ENCODE measurements at places on chromosomes 3 and 15. TPM values are rescaled to one million over a fixed set of nuclear protein-coding genes. Genes with fewer than 3 reads are reported as not detected.

Gene GOLGA6L9
- 5.2 TPM for total RNA-seq

GRCh38 chr3:53287131-53287629 is 31.4 kb upstream of the TKT start:
- DNase-seq: no peak

DNA sequence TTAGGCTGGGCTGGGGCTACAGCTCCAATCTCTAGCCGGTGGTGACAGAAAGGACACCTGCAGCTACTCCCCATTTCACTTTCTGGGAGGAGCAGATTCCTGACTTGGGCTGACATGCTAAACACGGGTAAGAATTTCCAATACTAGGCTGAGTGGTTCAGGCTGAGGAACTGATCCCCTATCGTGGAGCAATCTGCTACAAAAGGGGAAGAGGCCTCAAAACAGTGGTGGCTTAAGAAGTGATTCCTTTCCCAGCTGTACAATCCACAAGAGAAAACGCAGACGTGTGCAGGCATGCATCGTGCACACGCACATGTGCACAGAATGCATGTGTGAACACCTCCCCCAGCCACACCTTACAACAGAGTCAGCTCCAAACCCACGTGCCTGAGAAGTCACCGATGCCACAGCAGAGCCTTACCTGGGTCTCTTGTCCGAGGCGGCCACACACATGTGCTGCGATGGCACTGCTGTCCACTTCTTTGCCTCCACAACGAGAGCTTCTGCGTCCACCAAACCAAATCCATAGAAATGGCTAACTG is 86.7 kb upstream of the SNRPA1 start:
- no peak for DNase-seq

Gene SKOR1
- 0.19 TPM for total RNA-seq

GRCh38 chr15:57751177-57751800 is 44.8 kb downstream of the POLR2M start:
- DNase-seq: peak; percentile 33

Gene MRAS
- 14.1 TPM for total RNA-seq

Gene RGMA
- 0.15 TPM for total RNA-seq

Gene HIGD2B
- total RNA-seq: not detected

- no peak for DNase-seq
Measured at GRCh38 chr15:98719137-98719740, 70.9 kb downstream of the IGF1R start.

- no peak for DNase-seq
Measured at GRCh38 chr3:133955892-133956291, 60.2 kb upstream of the RAB6B start.

Gene PLA2G4E
- total RNA-seq: not detected

GRCh38 chr3:149375501-149376196 is 1.8 kb downstream of the TM4SF1 start:
- no peak for DNase-seq

DNA sequence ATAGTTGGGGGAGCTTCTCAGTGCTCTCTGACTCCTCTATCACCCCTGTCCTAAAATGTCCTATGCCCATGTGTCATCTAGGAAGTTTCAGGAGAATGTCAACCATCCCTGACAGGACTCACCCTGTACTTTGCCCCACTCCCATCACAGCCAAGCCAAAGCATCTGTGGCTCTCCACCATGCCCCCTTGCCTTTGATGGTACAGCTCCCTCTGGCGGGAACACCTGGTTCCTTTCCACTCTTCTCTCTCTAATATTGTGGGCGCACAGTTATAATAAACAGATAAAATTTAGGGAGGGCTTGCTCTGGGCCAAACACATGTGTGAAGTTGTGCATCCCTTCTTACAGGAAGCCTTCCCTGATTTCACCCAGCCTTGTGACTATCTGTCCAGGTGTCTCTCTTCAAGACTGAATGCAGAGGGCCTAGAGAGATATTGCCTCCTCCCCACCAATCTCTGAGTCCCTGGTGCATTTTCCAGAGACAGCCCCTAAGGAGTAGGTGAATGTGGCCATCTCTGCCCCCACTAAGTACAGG is 62.8 kb downstream of the ISG20 start:
- DNase-seq: no peak

DNA sequence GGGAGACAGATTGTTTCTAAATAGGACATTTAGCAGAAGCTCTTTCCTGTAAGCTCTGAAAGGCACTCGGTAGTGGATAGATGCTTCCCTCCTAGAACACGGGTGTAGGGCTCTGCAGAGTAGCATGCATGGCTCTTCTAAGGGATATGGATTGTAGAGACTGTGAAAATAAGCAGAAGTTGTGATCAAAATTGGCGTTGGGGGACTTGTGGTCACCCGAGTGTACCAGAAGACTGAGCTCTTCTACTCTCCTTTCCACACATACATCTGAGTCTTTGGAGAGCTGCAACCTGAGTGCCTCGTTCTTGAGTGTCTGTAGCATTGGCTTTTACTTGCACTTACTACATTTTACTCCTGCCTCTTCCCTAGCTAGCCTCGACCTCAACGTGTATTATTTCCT is 197.7 kb downstream of the LPP start:
- DNase-seq: no peak

- no peak for DNase-seq
Measured at GRCh38 chr15:35499723-35500122, 46.2 kb downstream of the DPH6 start.

GRCh38 chr3:23495507-23495906 is 292.4 kb downstream of the UBE2E2 start:
- no peak for DNase-seq

Gene CCR3
- not detected for total RNA-seq

GRCh38 chr15:100913961-100914360 is 5.2 kb upstream of the LRRK1 start:
- DNase-seq: no peak

Gene FEZF2
- not detected for total RNA-seq

GRCh38 chr15:74620636-74621545 is 5.3 kb downstream of the CLK3 start:
- DNase-seq: no peak

GRCh38 chr3:111218615-111219014 is 147.0 kb downstream of the NECTIN3 start:
- no peak for DNase-seq

DNA sequence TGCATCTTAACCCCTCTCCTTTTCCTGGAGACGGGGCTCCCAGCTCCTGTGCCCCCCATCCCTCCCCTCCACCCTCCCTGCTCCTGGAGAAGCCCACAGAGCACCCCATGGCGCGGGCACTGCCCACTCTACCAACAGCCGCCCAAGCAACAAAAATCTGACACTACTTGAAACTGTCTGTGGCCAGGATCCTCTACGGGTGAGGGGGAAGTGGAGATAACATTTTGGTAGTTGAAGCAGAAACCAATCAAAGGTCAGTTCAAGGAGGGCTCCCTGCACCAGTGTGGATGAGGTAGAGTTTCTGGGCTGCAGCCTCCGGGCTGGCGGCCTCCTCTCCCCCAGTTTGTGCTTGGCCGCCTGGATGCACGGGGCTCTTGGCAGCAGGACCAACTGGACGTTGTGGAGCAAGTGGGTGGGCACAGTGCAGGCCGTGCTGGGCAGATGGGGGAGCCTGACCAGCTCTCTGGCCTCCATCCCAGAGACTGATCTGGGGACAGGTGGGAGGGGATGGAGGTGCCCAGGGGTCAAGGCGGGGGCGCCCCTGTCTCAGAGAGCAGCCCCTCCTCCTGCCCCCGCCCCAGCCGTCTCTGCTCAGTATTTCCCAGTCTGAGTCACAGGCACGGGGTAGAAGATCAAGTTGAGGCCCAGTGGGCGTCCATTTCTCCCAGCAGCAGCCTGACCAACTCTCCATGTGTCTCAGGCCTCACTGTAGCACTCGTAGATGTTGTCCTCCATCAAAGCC is 12.8 kb downstream of the H1-8 start:
- DNase-seq: no peak

Gene GHSR
- not detected for total RNA-seq

Gene SYNPR
- total RNA-seq: not detected

- no peak for DNase-seq
Measured at GRCh38 chr3:150286390-150287147, 121.5 kb upstream of the TSC22D2 start.

GRCh38 chr3:179967622-179968021 is 69.1 kb downstream of the PEX5L start:
- no peak for DNase-seq

DNA sequence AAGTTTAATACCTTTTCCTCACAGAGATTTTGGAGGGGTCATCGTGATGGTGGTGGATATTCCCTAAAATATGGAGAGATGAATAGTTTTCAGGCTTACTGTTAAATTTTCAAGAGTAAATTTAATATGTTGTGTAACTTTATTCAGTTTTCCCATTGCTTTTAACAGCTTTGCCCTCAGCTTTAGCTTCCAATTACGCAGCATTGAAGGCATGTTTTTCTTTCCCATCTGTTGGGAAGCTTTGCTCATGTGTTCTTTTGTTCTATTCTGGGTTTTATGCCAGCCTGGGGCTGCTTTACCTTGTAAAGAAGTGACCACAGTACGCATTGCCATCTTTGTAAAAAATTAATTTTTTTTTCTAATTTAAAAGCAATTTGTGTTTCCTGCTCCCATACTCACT is 151.5 kb downstream of the B3GALNT1 start:
- no peak for DNase-seq

- peak; percentile 37 for DNase-seq
Measured at GRCh38 chr15:39586387-39587095, 5.7 kb downstream of the THBS1 start.

DNA sequence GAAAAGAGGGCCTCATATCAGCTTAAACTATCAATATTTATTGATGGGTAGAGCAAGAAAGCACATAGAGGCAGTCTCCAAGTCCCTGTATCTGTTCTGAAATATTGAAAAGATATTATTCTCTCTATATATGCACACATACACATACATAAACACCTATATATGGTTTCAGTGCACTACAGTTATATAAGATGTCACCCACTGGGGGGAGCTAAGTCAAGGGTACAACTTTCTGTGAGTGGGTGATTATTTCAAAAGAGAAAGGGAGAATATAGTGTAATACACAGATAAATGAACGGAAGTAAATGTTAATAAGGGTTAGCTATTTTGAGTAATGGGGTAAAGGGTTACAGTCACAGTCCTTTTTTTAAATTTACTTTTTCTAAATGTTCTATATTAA is 8.8 kb downstream of the SNTN start:
- DNase-seq: no peak

DNA sequence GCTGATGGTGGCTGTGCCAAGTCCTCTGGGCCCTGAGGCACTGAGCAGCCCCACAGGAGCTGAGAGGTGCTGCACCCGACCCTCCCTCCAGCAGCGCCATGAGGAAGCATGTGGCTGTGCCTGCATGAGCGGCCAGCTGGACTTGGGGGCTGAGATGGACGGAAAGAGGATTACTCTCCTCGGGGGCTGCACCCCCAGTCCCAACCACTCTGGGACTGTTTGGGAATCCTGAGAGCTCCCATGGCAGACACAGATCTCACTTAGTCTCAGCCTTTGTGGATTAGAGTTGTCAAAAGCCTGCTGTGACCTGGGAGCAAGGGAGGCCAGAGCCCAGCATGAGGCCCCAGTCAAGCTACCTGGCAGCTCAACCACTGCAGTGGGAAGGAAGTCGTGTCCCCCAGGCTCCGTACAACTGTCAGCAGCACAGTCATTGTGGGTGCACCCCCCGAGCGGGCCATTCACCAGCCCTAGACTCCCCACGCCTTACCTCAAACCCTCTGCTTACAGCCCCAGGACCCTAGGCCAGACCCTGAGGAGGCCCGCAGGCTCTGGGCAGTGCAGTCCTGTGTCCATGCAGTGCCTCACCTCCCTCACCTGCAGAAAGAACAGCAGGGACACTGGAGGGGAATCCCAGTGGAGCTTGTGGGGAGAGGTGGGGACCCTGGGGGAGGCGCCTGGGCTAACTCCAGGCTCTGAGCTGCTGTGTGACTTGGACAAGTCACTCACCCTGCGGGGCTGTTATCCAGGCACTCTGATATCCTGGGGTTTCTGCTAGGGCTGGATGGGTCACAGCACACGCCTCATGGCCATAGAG is 17.1 kb downstream of the PRR23E start:
- DNase-seq: no peak

Gene VIPR1
- total RNA-seq: 1.4 TPM

DNA sequence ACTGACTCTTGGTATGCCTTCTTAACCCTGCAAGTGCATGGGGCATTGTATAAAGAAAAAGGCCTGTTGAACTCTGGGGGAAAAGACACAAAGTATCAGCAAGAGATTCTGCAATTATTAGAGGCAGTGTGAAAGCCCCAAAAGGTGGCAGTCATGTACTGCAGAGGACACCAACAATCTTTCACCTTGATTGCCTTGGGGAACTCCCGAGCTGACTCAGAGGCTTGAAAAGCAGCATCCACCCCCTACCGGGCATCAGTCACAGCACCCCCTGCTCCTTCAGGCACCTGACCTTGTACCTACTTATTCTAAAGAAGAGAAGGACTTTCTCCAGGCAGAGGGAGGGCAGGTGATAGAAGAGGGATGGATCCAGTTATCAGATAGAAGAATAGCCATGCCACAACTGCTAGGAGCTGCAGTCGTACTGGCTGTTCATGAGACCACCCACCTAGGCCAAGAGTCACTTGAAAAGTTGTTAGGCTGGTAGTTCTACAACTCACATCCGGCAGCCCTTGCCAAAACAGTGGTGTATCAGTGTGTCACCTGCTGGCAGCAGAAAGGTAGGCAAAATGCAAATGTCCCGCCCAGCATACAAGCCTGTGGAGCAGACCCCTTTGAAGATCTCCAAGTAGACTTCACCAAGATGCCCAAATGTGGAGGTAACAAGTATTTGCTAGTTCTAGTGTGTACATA is 241.6 kb upstream of the CNTN6 start:
- no peak for DNase-seq

Gene ZBBX
- 0.47 TPM for total RNA-seq

DNA sequence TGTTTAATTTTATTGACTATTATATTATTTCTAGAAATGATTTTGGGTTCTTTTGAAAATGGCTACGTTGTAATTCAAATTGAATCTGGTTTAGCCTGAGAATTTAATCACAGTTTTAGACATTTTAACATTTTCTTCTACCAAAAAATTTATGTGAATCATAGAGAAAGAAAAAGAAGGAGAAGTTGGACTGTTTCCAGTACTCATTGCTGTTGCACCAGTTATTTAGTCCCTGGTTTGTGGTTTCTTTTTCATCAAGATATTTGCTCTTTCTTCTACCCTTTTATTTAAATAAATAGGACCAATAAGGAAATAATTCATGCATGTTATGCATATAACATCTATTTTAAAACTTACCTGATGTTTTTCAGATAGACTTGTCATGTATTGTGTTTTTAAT is 1337.1 kb downstream of the ROBO1 start:
- DNase-seq: no peak

- peak; percentile 10 for DNase-seq
Measured at GRCh38 chr15:77821188-77821958, 188.7 kb upstream of the LINGO1 start.

Gene CCR1
- not detected for total RNA-seq

DNA sequence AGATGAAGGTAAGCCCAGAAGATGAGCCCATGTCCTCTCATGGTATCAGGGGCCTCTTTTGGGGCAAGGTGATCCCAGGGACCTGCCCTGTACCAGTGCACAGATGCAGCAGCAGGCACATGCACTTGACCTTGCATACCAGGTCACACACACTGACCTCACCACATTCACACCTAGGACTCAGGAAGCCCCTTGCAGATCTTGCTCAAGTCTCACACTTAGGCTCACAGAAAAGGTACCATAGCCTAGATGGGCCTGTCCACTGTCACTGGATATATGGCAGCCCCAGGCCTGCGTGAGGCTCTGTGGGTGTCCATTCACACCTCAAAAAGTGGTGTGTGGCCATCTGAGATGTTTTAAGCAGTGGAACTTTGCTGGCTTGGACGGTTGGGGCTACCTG is 58.7 kb downstream of the CACNA2D2 start:
- DNase-seq: no peak
